ENCODE measurements at places on chromosomes 4 and X. TPM values are rescaled to one million over a fixed set of nuclear protein-coding genes. Genes with fewer than 3 reads are reported as not detected.
A peak's percentile ranks its signal among the peaks of the same experiment; 100 is the strongest.

The PIN4 gene
- total RNA-seq: 44.1 TPM

The USP17L5 gene
- total RNA-seq: not detected

DNA sequence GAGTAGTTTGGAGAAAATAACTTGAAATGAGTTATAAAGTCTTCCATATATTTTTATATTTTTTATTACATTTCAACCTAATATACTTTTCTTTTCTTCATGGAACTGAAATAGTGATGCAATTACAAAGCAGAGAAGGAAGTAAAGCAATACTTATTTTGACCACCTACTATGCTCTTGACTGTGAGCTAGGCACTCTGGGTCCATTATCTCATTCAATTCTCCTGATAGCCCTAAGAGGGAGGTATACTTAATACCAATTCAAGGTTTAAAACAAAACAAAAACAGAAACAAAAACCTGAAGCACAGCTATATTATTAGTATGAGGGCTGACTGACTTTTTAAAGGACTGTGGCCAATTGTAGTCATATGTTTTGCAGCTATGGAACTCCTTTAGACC, 193.5 kb downstream of the MAD2L1 start:
- DNase-seq: no peak
- H3K36me3 ChIP-seq: no peaks in the 10 kb centered on the region
- H3K27ac ChIP-seq: no peak overlapping the region
- H3K4me1 ChIP-seq: no peaks in the 10 kb centered on the region

DNA sequence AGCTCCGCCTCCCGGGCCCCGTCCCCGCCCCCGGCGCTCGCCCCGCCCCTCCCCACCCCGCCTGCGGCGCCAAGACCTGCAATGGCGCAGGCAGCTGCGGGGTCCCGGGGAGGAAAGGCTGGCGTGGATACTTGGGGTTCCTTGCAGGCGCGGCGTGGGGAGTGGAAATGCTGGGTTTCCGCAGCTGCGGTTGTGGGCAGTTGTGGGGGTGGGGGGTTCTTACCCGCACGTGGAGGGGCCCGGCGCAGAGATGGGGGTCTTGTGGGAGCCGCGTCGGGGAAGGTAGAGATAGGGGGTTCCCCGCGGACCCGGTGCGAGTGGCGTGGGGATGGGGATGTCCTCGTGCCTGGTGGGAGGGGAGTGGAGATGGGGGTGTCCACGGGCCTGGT, 680 bp upstream of the ASMTL start:
- H3K27me3 ChIP-seq: no peaks in the 10 kb centered on the region
- H3K36me3 ChIP-seq: no peaks in the 10 kb centered on the region
- DNase-seq: no peak
- peak overlapping the region; percentile 64 for H3K4me3 ChIP-seq

- no peaks in the 10 kb centered on the region for H3K36me3 ChIP-seq
- H3K27me3 ChIP-seq: no peaks in the 10 kb centered on the region
- H3K27ac ChIP-seq: no peak overlapping the region
- DNase-seq: no peak
Measured at GRCh38 chr4:125060376-125060775, 254.4 kb upstream of the FAT4 start.

DNA sequence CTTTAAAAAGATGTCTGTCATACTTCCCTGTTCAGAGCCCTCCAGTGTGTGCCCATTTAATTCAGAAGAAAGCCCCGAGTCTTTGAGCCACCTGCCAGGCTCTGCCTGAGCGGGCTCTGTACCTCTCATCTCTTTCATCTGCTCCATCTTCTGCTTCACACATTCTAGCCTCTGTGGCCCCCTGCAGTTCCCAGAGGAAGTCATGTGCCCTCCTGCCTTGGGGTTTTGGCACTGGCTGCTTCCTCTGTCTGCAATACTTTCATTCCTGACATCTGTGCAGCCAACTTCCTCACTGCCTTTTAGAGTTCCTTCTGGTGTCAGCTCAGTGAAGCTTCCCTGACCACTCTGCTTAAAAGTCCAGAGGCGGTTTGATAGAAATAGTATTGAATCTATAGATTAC, 6.2 kb upstream of the STK32B start:
- H3K27me3 ChIP-seq: no peaks in the 10 kb centered on the region
- H3K27ac ChIP-seq: no peak overlapping the region
- H3K36me3 ChIP-seq: no peaks in the 10 kb centered on the region

The NPY1R gene
- total RNA-seq: 1.3 TPM

The MGARP gene
- total RNA-seq: not detected

DNA sequence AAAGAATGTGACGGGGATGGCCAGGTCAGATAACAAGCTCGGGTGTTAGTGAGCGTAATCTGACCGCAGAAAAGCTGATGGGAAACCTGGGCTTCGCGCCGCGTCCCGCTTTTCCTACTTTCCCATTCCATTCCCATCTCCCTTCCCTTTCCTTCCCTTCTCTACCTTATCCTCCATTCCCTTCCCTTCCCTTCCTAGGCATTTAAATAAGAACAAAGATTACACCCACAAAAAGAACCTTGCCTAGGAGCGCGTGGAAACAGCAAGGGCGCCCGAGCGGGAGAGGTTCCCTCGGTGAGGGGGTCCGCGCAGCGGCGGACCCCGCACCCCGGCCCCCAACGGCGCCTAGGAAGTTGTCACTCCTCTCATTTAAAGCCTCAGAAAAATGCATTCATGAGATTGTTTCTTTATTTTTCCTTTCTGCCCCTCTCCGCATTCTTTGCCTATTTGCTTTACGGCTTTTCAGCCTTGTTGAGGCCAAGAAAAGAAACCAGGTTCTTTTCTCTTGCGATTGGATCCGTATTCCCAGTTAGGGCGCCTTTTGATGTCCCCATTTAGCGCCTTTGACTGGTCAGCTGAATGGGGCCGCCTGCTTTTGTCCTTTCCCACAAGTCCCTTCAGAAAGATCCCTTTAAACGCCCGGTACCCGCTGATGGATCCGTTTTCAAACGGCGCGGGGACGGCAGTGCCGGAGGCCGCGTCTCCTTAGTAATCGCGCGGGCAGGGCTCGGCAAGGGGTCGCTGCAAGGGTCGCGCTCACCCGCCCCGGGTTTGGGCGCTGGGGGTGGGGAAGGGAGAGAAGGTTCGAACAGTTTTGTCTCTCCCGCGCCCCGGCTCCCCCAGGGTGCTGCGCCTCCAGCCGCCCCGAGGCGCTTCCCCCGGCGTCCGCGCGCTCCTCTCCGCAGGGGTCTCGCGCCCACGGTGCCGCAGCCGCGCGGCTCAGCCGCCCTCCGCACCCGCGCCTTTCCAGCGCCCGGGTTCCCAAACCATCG, 54.1 kb upstream of the TMEM33 start:
- peak overlapping the region; percentile 27 for H3K4me3 ChIP-seq
- no peaks in the 10 kb centered on the region for H3K36me3 ChIP-seq
- H3K27ac ChIP-seq: no peak overlapping the region
- peaks cover 24% of the 10 kb centered on the region for H3K27me3 ChIP-seq
- no peaks in the 10 kb centered on the region for H3K4me1 ChIP-seq

DNA sequence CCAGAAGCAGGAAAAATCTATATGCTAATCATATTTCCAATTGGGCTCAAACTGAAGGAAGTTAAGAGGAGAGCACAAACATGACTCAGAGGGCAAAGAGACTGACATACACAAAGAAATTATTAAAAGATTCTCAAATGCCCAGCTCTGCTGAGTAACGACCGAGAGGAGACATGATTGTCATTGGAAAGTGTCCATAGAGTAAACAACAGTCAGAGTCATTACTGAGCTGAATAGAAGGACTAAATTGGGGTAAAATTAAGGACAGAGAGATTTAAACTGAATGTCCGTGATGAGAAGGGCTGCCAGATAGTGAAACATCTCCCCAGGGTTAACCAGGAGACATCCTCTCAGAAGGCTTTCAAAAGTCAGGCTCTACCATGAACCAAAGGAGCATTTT, 111.2 kb upstream of the GALNT7 start:
- no peaks in the 10 kb centered on the region for H3K36me3 ChIP-seq
- H3K27me3 ChIP-seq: no peaks in the 10 kb centered on the region
- peak overlapping the region; percentile 40 for H3K27ac ChIP-seq
- peaks cover 13% of the 10 kb centered on the region for H3K4me1 ChIP-seq
- DNase-seq: peak; percentile 37

DNA sequence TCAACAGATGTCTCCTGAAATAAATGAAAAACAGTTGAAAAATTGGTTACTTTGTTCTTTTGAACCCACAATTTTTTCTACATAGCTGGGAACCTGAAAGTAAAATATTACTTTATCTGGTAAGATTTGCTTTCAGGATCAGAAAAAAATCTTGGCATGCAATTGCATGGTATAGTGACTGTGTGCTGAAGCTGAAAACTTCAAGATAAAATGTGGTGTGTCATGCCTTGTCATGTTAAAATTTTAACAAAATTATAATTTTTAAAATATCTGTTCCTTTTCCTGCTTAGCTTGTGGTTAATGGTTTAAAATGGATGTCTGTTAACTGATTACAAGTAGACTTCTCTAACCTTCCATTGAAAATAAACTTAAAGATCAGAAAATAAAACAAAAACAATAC, 904.8 kb downstream of the PDHA2 start:
- H3K27me3 ChIP-seq: no peaks in the 10 kb centered on the region
- H3K27ac ChIP-seq: no peak overlapping the region
- DNase-seq: no peak
- H3K4me1 ChIP-seq: no peaks in the 10 kb centered on the region

GRCh38 chr4:53730031-53730805, 138.9 kb upstream of the LNX1 start:
- H3K27me3 ChIP-seq: no peaks in the 10 kb centered on the region
- no peak overlapping the region for H3K4me3 ChIP-seq
- H3K4me1 ChIP-seq: peaks cover 12% of the 10 kb centered on the region
- DNase-seq: no peak
- no peak overlapping the region for H3K27ac ChIP-seq
- H3K36me3 ChIP-seq: no peaks in the 10 kb centered on the region

The GNRHR gene
- not detected for total RNA-seq

GRCh38 chrX:117834076-117834475, 282.5 kb downstream of the KLHL13 start:
- H3K36me3 ChIP-seq: no peaks in the 10 kb centered on the region
- H3K4me3 ChIP-seq: no peak overlapping the region
- no peaks in the 10 kb centered on the region for H3K27me3 ChIP-seq
- no peak overlapping the region for H3K27ac ChIP-seq
- no peaks in the 10 kb centered on the region for H3K4me1 ChIP-seq
- no peak for DNase-seq

The ZNF732 gene
- not detected for total RNA-seq

The NMU gene
- 40.2 TPM for total RNA-seq

The DMRTC1 gene
- not detected for total RNA-seq

DNA sequence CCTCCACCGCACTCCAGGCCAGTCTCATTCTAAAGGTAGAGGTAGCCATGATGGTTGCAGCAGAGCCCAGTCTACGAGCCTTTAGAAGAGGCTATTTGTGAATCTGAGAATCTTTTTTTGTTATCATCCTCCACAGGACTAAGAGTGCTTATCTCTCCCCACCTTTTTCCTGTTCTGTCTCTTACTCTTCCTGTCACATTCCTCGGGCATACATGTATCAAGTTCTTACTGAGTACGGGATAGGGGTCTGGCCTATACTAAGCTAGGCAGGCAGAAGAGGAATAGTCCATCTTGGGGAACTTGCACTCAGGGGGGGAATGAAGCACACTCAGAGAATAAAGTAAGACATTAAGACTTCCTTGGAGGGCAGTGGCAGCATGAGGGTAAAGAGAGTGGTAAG, 25.7 kb downstream of the LAS1L start:
- H3K36me3 ChIP-seq: no peaks in the 10 kb centered on the region
- DNase-seq: no peak
- H3K4me1 ChIP-seq: no peaks in the 10 kb centered on the region
- H3K27me3 ChIP-seq: no peaks in the 10 kb centered on the region

DNA sequence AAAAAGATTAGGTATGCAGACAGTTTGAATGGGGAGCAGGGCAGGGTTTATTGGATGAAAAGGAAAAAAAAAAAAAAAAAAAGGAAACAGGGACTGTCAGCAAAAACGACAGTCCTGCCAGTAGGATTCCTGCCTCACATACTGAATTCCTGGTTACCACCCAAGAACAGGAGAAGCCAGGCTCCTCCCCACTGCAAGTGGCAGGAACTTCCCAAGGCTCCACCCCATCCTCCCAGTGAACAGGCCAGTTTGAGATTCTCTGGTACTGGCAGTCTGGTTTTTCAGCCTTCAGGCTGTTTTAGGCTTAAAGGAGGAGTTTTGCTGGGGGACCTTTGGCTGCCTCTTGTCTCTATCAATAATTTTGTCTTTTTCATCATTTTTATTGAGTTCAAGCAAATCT, 360.0 kb upstream of the CXorf51A start:
- no peak overlapping the region for H3K27ac ChIP-seq
- no peaks in the 10 kb centered on the region for H3K4me1 ChIP-seq
- no peaks in the 10 kb centered on the region for H3K36me3 ChIP-seq
- no peaks in the 10 kb centered on the region for H3K27me3 ChIP-seq
- H3K4me3 ChIP-seq: no peak overlapping the region
- no peak for DNase-seq

- H3K4me1 ChIP-seq: no peaks in the 10 kb centered on the region
- no peak overlapping the region for H3K4me3 ChIP-seq
- H3K27me3 ChIP-seq: peaks cover 99% of the 10 kb centered on the region
- no peak overlapping the region for H3K27ac ChIP-seq
Measured at GRCh38 chr4:173536808-173537429, 6.9 kb upstream of the HAND2 start.

DNA sequence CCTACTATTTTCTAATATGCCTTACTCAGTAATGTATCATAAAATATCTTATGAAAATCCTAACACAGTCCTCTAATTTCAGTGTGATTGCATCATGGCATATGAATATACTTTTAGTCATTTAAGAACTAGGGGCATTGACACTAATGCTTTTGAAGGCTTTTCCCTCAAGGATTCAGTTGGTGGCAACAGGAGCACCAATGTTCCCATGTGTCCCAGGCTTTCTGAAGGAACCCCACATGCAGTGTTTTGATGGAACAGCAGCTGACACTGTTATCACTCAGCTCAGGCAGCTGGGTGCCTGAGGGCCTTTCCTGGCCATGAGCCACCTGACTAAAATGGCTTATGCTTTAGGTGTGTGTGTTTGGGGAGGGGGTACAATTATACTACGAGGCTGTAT, 348.3 kb downstream of the ARHGAP24 start:
- H3K27me3 ChIP-seq: no peaks in the 10 kb centered on the region
- no peak overlapping the region for H3K4me3 ChIP-seq
- no peak overlapping the region for H3K27ac ChIP-seq
- no peaks in the 10 kb centered on the region for H3K36me3 ChIP-seq

The FMR1NB gene
- not detected for total RNA-seq

The UCP1 gene
- total RNA-seq: not detected

- H3K36me3 ChIP-seq: peaks cover 2% of the 10 kb centered on the region
- H3K4me3 ChIP-seq: peak overlapping the region; percentile 76
- H3K27ac ChIP-seq: peak overlapping the region; percentile 45
Measured at GRCh38 chr4:158670975-158671664, 567 bp downstream of the C4orf46 start.

The PROM1 gene
- total RNA-seq: not detected

GRCh38 chr4:67571975-67572374, 13.4 kb downstream of the STAP1 start:
- H3K36me3 ChIP-seq: no peaks in the 10 kb centered on the region
- no peaks in the 10 kb centered on the region for H3K27me3 ChIP-seq
- H3K4me3 ChIP-seq: no peak overlapping the region
- H3K4me1 ChIP-seq: no peaks in the 10 kb centered on the region

The SSX4B gene
- total RNA-seq: not detected

GRCh38 chrX:140355429-140355828, 149.4 kb downstream of the SOX3 start:
- H3K4me3 ChIP-seq: no peak overlapping the region
- H3K27ac ChIP-seq: no peak overlapping the region
- no peak for DNase-seq
- no peaks in the 10 kb centered on the region for H3K36me3 ChIP-seq
- H3K27me3 ChIP-seq: no peaks in the 10 kb centered on the region

The ARHGAP36 gene
- not detected for total RNA-seq

Data from PC-3 (cell line).